PC-3 (cell line): ENCODE measurements at places on chromosomes 5 and 9. TPM values are rescaled to one million over a fixed set of nuclear protein-coding genes. Genes with fewer than 3 reads are reported as not detected.
A peak's percentile ranks its signal among the peaks of the same experiment; 100 is the strongest.

SPATA6L gene
- 1.4 TPM in 1 of 2 replicates, not detected in the other for total RNA-seq

CTXN3 gene
- not detected in 2 replicates for total RNA-seq

- no peaks in the 10 kb centered on the region for H3K27me3 ChIP-seq
- H3K27ac ChIP-seq, result no peak overlapping the region
- H3K4me3 ChIP-seq, result no peak overlapping the region
- no peak for DNase-seq
These were observed 31.7 kb upstream of the PRXL2C start for GRCh38 chr9:96686638-96687335.

SPINK5 gene
- total RNA-seq, result not detected in 2 replicates

DNA sequence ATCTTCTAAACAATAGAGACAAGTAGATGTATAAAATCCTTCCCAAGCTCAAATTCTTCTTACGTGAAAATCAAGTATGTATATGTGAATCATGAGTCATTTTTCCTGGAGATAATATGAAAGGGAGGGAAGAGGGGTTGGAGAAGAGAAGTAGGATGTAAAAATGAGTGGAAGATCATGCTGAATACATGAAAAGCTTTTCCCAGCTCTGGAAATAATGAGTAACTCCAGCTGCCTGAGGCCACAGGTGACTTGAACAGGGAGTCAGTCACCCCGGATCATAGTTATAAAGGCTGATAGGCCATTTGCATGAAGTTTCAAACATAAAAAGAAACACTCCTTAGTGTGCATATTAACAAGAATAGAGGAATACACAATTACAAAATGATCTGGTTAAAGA is 486.7 kb downstream of the EFNA5 start:
- no peak overlapping the region for H3K4me3 ChIP-seq
- no peaks in the 10 kb centered on the region for H3K27me3 ChIP-seq
- peak; percentile 1 for DNase-seq
- H3K4me1 ChIP-seq, result no peaks in the 10 kb centered on the region
- no peak overlapping the region for H3K27ac ChIP-seq
